ENCODE measurements at places on chromosomes 5 and 9.
A peak's percentile ranks its signal among the peaks of the same experiment; 100 is the strongest.

- H3K4me3 ChIP-seq = peak overlapping the region; percentile 86
- peaks cover 48% of the 10 kb centered on the region for H3K36me3 ChIP-seq
- H3K27me3 ChIP-seq = peaks cover 9% of the 10 kb centered on the region
- DNase-seq = peak; percentile 29
- H3K27ac ChIP-seq = peak overlapping the region; percentile 93
- peaks cover 36% of the 10 kb centered on the region for H3K4me1 ChIP-seq
Measured at GRCh38 chr9:114503522-114504340, 1.5 kb downstream of the WHRN start.

DNA sequence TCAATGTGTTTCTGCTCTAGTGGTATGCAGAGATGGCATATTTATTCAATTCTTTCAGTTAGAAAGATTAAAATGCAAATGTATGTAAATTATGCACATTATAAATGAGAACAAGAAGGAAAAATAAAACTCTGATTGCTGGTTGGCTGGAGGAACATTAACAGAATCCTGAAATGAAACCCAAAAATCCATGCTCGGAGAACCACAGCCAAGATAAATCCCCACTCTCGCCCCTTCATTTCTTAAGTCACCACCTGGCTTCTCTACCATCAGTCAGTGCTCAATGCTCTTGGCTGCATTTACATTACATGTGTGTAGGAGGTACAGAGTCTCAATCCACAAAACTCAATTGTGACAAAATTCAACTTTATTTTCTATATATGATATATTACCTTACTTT lies 184.9 kb downstream of the TRIM36 start:
- peaks cover 6% of the 10 kb centered on the region for H3K27me3 ChIP-seq
- H3K4me1 ChIP-seq = no peaks in the 10 kb centered on the region
- no peak overlapping the region for H3K27ac ChIP-seq
- DNase-seq = no peak

- no peak overlapping the region for H3K27ac ChIP-seq
- peaks cover 12% of the 10 kb centered on the region for H3K36me3 ChIP-seq
- no peak for DNase-seq
- peaks cover 84% of the 10 kb centered on the region for H3K27me3 ChIP-seq
- H3K4me1 ChIP-seq = peaks cover 29% of the 10 kb centered on the region
Measured at GRCh38 chr9:37029304-37029775, 4.7 kb downstream of the PAX5 start.

DNA sequence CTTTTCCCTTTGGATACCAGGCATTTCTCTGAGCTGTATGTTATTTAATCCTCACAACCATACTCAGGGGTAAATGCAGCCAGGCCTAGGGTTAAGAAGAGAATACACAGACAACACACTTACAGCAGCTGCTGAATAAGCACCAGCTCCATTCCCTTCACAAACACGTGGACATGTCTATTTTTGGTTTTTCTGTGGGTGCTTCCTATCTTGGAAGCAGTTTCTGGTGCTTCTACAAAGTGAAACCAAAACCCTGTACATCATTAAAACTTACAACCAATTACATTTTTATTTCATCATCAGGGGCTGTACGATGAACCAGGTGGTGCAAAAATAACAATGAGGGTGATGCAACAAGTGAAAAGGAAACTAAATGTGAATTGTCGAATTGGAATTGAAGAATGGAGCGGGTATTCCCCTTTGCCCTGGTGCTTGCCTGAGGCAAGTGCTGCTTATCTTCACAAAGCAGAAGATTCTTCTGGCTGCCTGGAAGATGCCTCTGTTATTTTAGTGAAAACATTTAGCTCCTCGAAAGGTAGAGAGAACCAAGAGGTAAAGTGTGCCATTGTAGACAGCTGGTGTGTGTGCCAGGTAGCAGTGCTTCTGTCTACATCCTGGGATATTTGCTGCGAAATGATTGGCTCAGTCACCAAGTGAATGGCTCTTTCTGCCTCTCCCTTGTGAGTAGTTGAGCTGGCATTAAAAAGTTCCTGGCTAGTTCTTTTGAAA lies 18.6 kb upstream of the IFNB1 start:
- H3K27me3 ChIP-seq = no peaks in the 10 kb centered on the region
- peak; percentile 31 for DNase-seq
- H3K4me1 ChIP-seq = peaks cover 33% of the 10 kb centered on the region
- H3K27ac ChIP-seq = peak overlapping the region; percentile 99
- H3K4me3 ChIP-seq = peak overlapping the region; percentile 62
- H3K36me3 ChIP-seq = no peaks in the 10 kb centered on the region

- peak overlapping the region; percentile 94 for H3K27ac ChIP-seq
- H3K27me3 ChIP-seq = no peaks in the 10 kb centered on the region
- H3K36me3 ChIP-seq = peaks cover 27% of the 10 kb centered on the region
- peaks cover 86% of the 10 kb centered on the region for H3K4me1 ChIP-seq
- H3K4me3 ChIP-seq = peak overlapping the region; percentile 84
- DNase-seq = peak; percentile 40
Measured at GRCh38 chr9:89426384-89426961, 71.4 kb downstream of the SEMA4D start.

- H3K4me3 ChIP-seq = no peak overlapping the region
- H3K36me3 ChIP-seq = peaks cover 15% of the 10 kb centered on the region
- no peaks in the 10 kb centered on the region for H3K27me3 ChIP-seq
- DNase-seq = no peak
Measured at GRCh38 chr5:111389390-111390082, 122.8 kb downstream of the STARD4 start.

DNA sequence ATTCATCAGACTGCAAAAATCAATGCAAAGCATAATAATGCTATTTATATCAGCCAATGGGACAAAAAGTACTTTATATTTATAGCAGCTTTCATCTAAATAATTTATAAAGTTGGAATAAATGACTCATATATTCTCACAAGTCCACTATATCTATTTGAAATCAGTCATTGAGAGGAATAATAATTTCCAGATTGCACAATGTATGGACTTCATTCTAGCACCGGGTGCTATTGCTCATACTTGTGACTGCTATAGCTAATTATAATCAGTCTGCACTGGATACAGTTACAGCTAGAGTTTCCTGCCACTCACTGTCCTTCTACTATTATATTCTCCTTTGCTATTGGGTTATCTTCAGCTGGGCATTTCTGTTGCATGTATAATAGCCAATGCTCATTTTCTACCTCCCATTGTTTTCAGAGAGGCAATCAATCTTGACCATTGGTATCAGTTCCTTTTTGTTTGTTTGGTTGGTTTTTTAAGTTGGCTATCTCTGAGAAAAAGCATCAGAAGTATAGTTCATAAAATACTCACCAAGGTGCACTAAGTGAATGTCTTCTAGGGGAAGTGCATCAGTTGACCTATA lies 1.9 kb downstream of the CDH18 start:
- H3K36me3 ChIP-seq = no peaks in the 10 kb centered on the region
- H3K4me1 ChIP-seq = no peaks in the 10 kb centered on the region
- DNase-seq = no peak
- H3K27me3 ChIP-seq = no peaks in the 10 kb centered on the region
- H3K4me3 ChIP-seq = no peak overlapping the region
- H3K27ac ChIP-seq = no peak overlapping the region

- H3K4me3 ChIP-seq = no peak overlapping the region
Measured at GRCh38 chr5:177366528-177367322, 9.0 kb downstream of the RGS14 start.
